ENCODE measurements at places on chromosomes 6 and 20.
A peak's percentile ranks its signal among the peaks of the same experiment; 100 is the strongest.

DNA sequence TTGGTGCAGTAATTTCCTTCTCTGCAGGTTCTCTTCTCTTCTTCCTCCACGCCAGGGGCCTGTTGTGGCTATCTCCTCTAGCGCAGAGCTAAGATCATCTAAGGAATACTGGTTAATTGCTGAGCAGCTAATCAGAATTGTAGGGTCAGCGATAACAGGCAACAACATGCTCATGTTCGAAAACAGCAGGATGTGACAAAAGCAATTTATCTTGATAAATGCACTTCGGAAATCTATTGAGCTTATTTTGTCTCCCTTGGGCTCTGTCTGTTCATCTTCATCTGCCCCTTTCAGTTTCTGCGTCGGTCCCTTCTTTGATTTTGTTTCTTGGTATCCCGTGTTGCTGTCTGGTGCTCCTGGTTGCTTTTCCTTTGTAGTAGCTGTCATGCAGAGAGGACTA lies 67.3 kb upstream of the MAP3K7 start:
- no peak for DNase-seq

DNA sequence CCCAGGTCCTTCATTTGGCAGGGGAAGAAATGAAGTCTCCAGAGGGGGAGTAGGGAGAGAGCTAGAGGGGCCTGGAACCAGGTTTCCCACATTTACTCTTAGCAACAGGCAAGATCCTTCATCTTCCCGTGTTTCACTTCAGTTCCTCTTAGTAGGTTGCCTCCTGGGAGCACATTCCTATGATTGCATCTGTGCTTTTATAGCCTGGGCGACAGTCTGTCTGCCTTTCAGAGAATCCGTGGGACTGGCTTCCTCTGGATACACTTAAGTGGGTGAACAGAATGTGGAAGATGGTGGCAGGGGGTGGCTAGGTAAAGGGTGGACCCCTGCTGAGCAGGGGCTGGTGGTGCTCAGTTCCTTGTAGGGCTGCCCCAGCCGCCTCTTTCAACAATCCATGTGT lies 33.4 kb downstream of the STK35 start:
- no peak for DNase-seq

DNA sequence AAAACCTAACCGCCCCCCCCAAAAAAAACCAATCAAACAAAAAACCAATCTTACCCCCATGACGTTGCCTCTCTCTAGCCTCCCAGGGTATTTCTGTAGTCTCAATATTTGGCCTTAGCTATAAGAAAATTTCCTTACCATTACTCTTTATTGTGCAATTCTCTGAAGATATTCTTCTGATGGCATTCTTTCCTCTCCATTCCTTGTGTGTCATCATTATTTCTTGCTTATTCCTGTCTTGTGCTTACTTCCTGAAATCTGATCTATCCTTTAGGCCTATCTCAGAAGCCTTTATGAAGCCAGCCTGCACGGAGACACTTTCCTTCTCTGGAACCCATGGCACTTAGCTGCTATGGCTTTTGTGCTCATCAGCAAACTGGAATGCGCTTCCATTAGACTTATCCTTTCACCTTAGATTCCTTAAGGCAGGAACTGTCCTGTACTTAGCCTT lies 65.9 kb upstream of the DDR1 start:
- DNase-seq = no peak

- DNase-seq = no peak
Observed at GRCh38 chr20:57717797-57718196, 8.0 kb upstream of the PMEPA1 start.

DNA sequence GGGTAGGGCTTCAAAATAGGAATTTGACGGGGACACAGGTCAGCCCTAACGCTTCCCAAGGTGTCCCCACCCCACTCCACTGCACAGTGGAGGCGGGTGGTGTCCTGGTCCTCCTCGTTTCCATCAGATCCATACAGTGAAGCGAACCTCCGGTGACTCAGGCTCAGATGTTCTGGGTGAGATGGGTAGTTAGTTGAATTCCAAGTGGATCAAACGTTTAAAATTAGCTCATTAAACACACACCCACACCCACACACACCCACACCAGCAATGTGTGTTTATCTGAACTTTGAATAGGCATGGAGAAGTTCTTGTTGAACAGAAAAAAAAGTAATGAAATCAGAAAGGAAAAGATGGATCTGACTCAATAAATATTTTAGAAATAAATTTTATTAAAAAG lies 58.9 kb downstream of the CDH4 start:
- DNase-seq = no peak

DNA sequence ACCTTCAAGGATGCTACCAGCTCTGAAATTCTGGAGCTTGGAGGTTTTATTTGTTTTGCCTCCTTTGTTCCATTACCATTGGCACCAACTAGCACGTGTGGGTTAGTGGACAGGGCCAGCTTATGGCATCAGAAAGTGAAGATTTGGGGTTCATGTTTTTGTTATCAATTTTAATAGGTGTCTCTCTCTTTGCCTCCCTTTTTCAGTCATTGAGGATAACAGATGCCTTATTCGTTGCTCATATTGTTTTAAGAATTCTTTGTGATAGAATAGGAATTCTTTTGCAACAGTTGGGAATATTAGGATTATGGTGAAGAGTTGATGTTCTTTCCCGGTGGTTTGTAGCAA lies 22.9 kb downstream of the TMC2 start:
- DNase-seq = peak; percentile 53

GRCh38 chr6:91142154-91142553 lies 555.3 kb upstream of the MAP3K7 start:
- no peak for DNase-seq

GRCh38 chr6:137707038-137707589 lies 159.9 kb upstream of the TNFAIP3 start:
- DNase-seq = no peak

DNA sequence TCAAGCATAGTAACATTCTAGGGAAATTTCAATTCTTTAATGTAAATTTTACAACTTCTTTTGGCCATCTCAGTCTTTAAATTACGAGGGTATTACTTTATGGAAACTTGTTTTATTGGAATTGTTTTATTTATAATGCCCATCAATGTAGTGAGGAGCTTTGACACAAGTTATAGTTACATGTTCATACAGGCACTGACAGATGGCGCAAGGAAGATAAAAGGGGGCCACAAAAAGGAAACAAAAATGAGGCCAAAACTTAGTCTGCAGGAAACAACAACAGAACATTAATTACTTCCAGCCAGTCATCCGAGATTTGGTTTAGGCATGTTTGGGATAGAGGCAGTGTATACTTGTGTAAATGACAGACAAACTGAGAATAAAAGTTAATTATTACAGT lies 18.3 kb downstream of the SESN1 start:
- no peak for DNase-seq

DNA sequence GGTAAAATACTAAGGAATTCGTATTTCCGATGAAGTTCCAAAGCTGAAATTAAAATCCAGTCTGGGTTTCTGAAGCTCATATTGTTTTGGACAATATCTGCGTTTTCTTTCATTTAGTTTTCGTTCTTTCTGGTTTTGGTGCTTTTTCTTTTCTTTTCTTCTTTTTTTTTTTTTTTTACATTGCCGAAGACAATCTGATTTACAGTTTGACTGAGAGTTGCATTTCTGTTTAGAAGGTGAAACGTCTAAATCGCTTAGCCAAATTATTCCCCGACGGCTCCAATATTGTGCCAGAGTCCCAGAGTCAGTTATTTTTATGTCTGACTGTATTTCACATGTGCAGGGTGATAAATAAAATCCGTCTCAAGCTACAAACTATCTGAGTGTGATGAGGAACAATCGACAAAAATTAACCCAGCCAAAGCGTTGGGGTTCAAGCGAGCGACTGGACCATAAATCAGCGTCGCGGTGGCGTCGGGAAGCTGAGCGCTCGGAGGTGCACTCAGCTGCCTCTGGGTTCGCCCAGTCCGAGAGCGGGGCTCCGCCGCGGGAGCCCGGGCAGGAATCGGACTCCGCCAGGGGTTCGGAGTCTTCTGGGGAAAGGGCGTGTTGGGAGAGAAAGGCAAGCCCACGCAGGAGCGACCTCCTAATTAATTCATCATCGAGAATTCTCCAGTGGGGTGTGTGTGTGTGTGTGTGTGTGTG lies 8.2 kb upstream of the TBX18 start:
- no peak for DNase-seq

DNA sequence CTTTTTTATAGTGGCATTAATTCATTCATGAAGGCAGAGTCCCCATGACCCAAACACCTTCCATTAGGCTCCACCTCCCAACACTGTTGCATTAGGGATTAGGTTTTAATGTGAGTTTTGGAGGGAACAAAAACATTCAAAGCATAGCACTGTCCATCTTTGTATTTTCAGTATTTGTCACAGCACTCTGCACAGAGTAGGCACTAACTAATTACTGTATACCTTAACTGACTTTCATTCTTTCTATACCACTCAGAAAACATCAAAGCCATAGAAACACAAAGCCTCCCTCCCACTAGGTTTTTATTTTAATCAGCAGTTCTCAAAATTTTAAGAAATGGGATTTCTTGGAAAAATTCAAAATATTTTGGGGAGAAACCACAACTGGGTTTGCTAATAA lies 21.8 kb upstream of the AHI1 start:
- DNase-seq = no peak

Data from NCI-H1092 treated with DMSO at 0.1 percent for 48 hours (cell line).